Fibroblast of skin of abdomen (primary cell): ENCODE measurements at places on chromosomes 2 and 18.

GRCh38 chr2:169452080-169452479, 27.2 kb upstream of the BBS5 start:
- peak; percentile 40 for DNase-seq

GRCh38 chr2:127347734-127348392, 39.9 kb downstream of the MAP3K2 start:
- no peak for DNase-seq

DNA sequence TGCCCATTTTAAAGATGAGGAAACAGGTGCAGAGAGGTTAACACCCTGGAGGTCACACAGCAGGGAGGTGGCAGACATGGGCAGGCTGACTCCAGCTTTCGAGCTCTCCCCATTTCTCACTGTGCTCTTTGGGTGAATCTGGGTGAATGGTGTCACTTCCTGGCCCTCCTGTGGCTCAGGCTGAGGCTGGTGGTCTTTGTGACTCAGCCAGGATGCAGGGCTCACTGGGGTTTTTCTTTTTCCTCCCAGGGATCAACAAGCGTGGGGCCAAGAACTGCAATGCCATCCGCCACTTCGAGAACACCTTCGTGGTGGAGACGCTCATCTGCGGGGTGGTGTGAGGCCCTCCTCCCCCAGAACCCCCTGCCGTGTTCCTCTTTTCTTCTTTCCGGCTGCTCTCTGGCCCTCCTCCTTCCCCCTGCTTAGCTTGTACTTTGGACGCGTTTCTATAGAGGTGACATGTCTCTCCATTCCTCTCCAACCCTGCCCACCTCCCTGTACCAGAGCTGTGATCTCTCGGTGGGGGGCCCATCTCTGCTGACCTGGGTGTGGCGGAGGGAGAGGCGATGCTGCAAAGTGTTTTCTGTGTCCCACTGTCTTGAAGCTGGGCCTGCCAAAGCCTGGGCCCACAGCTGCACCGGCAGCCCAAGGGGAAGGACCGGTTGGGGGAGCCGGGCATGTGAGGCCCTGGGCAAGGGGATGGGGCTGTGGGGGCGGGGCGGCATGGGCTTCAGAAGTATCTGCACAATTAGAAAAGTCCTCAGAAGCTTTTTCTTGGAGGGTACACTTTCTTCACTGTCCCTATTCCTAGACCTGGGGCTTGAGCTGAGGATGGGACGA, 13.2 kb downstream of the ITM2C start:
- no peak for DNase-seq

DNA sequence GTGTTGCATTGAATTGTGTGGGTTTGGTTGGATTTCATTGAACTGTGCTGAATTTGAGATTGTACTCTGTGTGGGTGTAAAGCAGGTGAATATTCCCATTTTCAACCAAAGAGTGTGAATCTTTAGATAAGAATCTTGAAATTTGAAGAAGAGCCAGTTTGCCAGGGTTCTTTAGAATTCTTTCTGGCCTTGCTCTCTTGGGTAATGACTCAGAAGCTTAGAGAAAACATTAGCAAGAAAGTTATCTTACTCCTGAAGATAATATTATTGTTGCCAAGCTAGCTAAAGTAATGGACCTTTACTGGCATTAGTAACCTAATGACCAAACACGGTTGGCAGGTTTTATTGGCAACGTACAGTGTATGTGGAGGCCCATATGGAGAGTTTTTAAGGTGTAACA, 46.4 kb upstream of the SIX3 start:
- no peak for DNase-seq

DNA sequence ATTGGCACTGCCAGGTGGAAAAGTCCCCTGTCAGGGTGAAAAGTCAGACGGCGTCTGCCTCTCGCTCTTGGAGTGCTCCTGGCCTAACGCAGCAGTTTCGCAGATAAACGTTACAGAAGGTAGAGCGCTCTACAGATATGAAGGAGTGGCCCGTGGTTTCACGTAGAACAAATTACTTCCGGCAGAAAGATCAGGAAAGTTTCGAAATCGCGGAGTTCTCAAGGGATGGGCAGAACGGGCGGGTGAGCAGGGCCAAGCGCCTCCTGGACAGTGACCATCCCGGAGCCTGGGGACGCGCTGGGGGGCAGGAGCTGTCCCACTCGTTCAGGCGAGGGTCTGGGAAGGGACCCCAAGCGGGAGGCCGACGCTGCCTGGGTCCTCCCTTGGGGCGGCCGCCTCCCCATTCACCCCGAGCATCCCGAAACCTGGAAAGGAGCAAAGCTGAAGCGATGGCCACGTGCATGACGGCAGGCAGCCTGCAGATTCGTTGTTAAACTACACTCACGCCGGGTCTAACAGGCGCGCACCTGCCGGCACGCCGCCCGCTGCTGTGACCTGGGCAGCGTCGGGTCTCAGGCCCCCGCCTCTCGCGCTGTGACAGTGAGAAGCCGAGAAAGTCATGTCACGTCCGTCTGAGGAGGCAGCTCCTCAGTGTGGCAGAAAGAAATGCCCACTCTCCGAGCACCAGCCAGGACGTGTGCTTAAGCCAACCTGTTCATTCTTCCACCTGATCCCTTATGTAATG, 122.9 kb upstream of the SALL3 start:
- no peak for DNase-seq
